HFF-Myc (cell line): ENCODE measurements at places on chromosomes 5 and 9.

GRCh38 chr9:2012347-2012746, 2.8 kb upstream of the SMARCA2 start:
- no peak for DNase-seq

- DNase-seq = no peak
Observed at GRCh38 chr9:108045851-108046250, 556.3 kb upstream of the KLF4 start.

- no peak for DNase-seq
Observed at GRCh38 chr5:170268884-170269283, 28.7 kb downstream of the LCP2 start.

- DNase-seq = no peak
Observed at GRCh38 chr9:21408817-21409216, at the start of gene IFNA8. Gene IFNA8 (plus strand): TSS chr9:21409117. CDS start chr9:21409177, 60 bp downstream.

- no peak for DNase-seq
Observed at GRCh38 chr5:86152988-86153560, 464.7 kb upstream of the COX7C start.

DNA sequence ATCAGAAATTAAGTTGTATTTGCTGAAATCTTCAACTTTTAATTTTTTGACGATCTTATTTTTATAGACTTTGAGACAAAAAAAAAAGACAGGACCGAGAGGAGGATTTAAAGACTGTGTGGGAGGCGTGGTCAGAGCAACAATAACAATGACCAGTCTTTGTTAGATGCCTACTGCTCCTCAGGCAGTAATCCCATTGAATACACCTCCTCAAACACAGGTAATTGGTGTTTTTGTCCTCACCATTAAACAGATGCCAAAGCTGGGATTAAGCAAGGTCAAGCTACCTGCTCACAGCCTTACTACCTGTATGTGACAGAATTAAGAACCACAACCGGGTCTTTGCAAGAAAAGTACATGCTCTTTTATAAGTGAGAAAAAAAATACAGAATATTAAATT, 233.3 kb upstream of the GRAMD2B start:
- DNase-seq = no peak

- DNase-seq = no peak
Observed at GRCh38 chr5:93715761-93716160, 25.6 kb downstream of the POU5F2 start.

- DNase-seq = no peak
Observed at GRCh38 chr5:122137702-122138101, 8.4 kb downstream of the ZNF474 start.

DNA sequence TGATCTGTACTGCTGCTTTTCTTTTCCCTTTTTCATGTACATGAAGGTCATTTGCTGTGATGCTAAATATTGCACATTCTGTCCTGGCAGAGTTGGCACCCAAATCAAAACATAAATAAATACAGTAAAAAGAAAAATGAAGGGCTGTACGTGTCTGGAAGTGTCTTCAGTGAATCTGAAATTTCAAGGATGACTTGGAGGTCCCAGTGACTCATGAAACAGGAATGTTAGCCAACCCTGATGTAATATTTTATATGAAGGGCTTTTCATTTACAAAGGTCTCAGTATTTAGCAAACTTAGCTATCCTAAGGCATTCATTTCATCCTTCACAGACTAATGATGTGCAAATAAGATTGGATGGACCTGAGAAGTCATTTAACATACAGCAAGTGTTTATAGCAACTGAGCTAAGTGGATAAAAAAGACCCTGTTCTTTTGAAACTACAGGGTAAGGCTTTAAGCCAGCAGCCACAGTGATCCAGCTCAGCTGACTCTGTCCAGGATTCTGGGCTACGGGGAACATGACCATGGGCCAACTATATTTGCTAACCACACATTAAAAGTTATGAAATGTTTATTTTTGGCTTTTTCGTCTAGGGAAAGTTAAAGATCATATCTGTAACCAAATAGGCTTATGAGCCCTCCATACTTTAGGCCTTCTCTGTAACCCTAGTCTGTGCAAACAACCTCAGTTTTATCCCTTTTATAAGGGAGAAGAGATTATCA, 104.0 kb upstream of the DMRTA1 start:
- no peak for DNase-seq

DNA sequence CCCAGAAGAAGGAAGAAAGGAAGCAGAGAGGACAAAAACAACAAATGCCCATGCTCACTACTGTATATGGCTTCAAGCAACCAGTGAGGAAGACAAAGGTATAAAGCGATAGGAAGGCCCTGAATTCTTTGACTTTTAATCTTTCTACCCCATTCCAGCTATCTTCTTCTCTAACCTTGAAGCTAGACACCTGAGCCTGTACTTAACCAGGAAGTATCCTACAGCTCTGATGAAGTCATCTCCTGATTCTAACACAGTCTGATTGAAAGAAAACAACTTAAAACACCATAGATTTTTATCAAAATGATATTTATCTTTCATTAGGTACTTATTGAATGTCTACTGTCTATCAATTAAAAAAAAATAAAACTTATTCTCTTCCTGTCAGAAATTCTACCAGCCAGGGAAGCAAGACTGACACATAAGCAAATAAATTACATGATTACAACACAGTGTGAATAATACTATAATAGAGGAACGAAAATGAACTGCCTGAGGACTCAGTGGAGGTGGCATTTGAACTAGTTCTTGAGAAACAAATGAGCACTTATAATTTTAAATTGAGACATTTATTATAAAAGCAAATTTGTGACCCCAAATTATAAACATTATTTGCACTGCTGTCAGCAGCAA, 123.3 kb upstream of the ELL2 start:
- DNase-seq = no peak

- DNase-seq = no peak
Observed at GRCh38 chr9:126883636-126884035, 23.2 kb downstream of the ZBTB34 start.

GRCh38 chr5:38509185-38509584, 47.3 kb downstream of the LIFR start:
- DNase-seq = no peak

DNA sequence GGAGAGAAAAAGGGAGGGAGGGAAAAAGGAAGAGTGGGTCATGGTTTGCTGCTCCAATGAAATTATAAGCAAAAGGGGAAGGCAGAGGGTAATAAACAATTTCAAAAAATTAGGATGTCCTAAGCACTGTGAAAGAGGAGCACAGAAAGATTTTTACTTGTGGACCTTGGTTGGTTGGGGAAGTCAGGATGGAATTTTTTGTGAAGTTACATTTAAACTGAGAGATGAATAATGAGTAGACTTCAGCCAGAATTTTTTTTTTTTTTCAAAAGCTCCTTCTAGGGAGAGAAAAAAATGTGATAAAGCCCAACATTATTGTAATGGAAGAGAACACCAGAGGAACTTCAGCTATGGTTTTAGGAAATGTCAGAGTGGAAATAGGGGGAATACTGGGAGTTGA, 515.9 kb upstream of the PAPPA start:
- no peak for DNase-seq

DNA sequence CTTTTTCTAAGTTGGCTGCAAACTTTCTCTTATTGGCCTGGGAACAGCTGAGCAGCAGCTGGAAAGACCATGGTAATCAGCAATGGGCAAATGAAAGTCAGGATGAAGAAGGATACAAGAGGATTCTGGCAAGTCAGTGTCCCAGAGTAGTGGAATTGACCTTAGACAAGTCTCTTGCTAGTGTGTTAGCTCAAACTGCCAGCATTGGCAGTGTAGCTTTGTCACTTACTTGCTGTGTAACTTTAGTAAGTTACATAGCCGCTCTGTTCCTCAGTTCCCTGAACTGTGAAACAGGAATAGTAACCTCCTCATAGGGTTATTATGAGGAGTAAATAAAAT, 3.6 kb downstream of the ALDH1A1 start:
- no peak for DNase-seq

DNA sequence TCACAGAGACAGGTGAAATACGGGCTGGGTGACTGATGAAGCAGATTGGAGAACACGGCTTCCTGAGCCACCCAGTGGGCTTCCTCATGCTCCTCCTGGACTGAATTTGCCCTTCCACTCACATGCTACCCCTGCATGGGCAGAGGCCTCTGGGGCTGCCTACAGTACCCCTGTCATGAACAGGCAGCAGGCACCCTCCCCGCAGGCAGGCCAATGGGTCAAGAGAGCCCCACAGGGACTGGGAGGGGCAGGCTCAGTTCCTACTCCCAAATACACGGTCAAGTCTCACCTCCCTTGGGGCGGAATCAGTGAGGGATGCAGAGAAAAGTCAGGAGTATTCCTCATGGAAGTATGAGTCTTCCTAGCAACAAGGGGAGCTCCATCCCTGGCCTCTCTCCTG, 48.6 kb upstream of the ZBTB43 start:
- no peak for DNase-seq

- DNase-seq = no peak
Observed at GRCh38 chr5:6659941-6660684, 26.9 kb downstream of the SRD5A1 start.

DNA sequence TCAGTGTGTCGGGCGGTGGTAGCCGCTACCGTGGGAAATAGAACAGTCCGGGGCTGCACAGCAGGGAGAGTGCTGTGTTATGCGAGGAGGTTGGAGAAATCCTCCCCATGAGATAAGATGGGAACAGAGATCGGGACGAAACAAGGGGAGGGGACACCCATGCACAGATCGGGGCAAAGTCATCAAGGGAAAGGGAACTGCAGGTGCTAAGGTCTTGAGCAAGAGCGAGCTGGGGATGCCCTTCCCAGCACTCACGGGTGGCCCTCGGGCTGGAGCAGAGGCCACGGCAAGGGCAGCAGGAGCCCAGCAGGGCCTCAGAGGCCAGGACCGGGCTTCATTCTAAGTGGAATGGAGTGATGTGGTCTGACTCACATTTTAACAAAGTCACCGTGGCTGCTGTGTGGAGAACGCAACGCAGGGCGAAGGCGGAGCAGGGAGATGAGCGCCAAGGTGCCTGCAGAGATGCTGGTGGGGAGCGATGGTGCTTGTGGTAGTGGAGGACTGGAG, 7.7 kb downstream of the IL13 start:
- no peak for DNase-seq

DNA sequence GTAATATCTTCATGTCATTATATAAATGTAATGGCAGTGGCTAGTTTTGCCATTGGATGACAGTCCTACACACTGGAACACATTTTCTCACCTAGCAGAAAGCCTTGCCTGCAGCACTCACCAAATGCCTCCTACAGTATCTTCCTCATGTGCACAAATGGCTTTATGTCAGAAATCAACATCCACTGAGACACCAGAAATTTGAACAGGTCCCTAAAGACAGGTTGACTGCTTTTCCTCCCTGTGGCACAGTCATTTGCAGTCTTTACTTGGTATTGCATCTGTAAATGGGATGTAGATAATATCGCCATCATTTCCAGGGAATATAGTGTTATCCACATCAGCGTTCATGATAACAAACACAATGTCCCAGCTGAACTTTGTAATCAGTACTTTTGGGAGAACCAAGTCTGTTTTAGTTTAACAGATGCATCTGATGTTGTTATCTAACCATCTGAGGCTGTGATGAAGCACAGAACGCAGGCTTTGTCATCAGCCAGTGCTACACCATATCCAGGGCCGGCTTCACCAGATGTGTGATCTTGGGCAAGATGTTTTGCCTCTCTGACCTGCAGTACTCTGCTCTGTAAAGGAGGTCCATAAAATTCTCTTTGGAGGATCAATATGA, 83.9 kb upstream of the TAS2R1 start:
- DNase-seq = peak; percentile 37

DNA sequence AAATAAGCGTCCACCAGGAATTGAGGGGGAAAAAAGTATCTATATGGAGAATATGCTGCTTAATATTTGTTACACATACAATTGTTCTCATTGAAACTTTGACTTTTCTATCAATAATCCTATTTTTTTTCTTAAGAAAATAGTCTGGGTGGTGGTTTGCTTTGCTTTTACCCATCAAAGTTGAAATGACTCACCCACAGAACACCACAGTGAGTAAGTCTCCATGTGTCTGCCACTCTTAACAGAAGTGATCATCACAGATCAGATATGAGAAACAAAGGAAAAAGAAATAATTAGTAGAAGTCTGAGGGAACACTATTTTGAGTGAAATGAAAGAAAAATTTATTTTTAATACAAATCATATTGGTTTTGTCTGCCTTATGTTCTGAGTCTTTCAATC, 742.8 kb downstream of the CDH9 start:
- DNase-seq = no peak

DNA sequence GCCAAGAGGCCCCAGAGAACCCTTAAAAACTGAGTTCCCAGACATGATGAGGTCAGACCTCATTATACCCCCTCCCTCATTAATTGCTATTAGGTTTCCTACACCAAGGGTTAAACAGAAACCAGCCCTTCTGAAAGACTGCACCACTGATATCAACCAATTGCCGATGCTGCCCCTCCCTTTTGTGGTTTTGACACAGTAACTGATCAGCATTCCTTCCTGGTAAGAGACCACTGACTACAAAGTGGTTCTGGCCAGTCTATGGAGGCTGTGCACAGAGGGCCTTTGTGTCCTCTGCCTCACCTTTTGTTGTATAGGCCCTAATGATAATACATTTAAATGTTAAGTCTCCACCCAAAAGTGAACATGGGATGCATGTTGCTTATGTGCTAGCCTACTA, 201.5 kb downstream of the FRMD3 start:
- DNase-seq = no peak

DNA sequence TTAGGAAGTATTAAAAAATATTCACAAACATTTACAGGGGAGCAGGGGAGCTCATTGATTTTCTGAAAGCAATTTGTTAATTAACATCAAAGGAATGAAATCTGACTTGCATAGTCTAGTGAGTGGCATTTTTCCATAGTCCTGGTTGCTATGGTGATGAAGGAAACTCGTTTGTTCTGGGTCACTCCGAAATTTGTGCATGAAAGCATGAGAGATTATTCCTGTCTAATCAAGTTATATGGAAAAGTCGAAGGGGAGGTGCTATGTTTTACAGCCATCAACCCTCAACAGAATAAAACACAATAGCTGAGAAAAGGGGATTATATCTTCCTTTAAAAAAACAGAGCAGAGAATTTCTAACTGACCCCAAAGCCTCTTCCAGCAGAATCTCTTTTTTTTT, 1495.7 kb upstream of the WWC1 start:
- no peak for DNase-seq

- no peak for DNase-seq
Observed at GRCh38 chr5:2810644-2811043, 59.2 kb upstream of the IRX2 start.

DNA sequence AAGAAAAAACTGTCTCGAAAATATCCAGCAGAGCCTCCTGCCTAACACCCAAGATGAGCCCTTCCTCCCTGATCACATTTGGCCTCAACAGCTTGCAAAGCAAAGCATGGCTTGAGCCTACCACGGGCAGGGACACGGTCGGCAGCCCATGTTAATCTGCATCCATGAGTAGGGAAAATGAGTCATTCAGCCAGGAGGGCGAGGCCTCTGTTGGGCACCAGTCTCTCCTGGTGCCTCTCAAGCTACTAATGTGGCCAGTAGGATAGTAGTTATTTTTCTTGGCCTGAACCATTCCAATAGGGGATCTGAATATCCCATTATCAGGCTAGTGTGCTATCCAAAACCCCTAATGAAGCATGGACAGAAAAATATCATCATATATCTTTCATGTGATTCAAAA, 43.0 kb upstream of the SHB start:
- no peak for DNase-seq

- DNase-seq = no peak
Observed at GRCh38 chr5:148384380-148384737, 601 bp downstream of the FBXO38 start.

- no peak for DNase-seq
Observed at GRCh38 chr5:118968925-118969375, 19.4 kb downstream of the DTWD2 start.
